NCI-H2107 (cell line): ENCODE measurements at places on chromosomes 16 and 17.

GRCh38 chr17:78741644-78742284 lies 40.3 kb downstream of the CYTH1 start:
- DNase-seq, result no peak

DNA sequence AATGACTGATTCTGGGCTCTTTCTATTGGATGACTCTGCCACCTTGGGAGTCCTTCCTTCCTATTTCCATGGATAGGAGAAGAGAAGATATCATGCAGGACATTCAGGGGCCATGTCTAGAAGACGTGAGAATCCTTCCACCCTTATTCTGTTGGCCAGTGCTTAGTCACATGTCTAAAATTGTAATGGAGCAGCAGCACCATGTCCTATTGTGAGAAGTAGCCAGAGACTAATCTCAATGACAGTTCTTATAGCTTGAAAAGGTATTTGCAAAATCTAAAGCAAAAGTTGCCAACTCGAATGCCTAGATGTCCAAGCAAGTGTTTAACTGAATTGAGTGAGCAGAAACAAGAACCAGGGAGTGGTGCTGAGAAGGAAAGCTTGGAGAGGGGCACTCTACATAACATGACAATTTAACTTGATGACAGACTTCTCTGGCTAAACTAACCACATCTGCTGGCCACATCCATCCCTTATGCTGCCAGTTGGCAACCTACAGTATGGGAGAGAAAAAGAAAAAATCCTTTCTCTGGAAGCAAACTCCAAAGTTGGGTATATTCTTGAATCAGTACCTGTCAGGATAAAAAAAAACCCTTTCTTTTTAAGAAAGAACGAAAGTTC lies 225.7 kb downstream of the CDH13 start:
- DNase-seq, result no peak

DNA sequence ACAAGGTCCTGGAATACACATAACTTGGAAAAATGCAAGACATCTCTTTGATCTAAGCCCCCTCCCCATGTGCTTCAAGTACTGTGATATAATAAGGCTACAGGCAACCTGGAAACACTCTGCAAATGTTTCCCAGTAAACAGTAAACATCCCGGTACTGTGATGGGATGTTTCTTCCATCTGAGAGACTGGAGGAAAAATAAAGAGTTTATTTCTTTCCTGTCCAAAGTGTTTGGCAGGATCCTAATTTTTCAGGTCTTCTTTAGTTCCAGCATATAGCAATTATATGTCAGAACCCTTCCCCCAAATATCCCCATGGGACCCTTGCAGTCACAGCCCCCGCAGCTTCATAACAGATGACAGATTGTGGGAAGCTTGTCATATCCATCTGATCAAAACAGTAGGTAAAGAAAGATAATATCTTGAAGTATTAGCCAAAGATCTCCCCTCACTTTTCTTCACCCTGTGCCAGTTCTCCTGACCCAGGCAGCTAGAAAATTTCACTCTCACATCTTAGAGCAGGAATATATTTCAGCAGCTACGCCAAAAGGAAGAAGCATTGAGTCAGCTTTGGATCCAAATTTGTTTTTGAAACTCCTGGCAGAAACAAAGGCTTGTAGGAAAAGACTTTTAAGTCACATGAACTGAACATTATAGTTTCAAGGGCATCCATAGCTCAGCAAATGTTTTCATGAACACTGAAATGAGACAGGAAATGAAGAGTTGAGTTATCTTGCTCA lies 141.3 kb downstream of the HS3ST3A1 start:
- no peak for DNase-seq

- no peak for DNase-seq
Measured at GRCh38 chr16:14193316-14193871, 122.3 kb downstream of the MRTFB start.

GRCh38 chr17:49554694-49555494 lies 20.8 kb upstream of the NXPH3 start:
- no peak for DNase-seq

- no peak for DNase-seq
Measured at GRCh38 chr17:48261297-48261880, 153.8 kb downstream of the SNX11 start.

GRCh38 chr16:86217001-86217890 lies 293.1 kb upstream of the FOXF1 start:
- DNase-seq, result no peak

- no peak for DNase-seq
Measured at GRCh38 chr16:22328081-22328725, 31.0 kb downstream of the POLR3E start.

GRCh38 chr17:40848583-40849235 lies 18.3 kb downstream of the KRT12 start:
- DNase-seq, result no peak

- DNase-seq, result no peak
Measured at GRCh38 chr17:1362964-1363363, 37.1 kb downstream of the YWHAE start.

DNA sequence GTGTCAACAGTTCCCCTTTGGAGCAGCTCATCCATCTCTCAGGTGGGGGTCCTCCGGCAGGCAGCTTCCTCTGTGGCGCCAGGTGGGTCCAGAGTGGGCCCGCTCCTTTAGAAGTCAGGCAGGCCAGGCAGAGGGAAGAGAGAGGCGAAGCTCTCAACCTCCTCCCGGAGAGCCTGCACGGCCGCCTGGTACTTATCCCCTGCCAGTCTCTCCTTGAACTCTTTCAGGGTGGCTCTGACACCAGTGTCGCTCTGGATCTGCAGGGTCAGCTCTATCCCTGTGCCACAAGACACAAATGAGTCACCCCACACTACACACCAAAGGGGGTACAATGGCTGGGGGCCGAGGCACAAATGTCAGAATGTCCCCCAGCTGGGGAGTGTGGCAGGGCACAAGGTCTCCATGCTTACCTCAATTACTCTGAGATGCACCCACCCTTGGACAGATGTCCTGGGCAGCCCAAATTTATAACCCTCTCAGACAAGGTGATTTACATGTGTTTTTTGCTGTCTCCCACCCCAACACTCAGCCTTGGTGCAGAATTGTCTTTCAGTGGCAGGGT lies 13.6 kb downstream of the SMCR8 start:
- DNase-seq, result no peak

- no peak for DNase-seq
Measured at GRCh38 chr17:27157898-27158297, 136.0 kb upstream of the WSB1 start.

- DNase-seq, result no peak
Measured at GRCh38 chr16:11139326-11140097, 116.5 kb downstream of the SOCS1 start.

DNA sequence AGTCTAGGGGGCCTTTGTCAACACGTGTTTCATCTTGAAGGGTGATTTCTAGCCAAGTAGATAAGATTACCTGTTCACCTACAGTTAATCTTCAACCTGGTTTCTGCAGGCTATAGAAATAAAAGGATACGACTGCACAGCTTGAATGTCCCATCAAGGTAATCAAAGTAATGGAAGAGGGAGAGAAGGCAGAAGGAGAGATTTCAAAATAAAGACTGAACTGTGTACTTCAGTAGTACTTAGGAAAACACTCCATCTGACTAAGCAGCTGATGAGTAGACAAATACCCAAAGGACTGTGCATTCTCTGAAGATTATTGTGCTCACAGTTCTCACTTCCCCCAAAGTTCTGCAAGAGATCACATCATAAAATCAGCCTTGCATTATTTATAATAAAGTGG lies 5.8 kb upstream of the RFFL start:
- DNase-seq, result no peak

GRCh38 chr16:87495578-87496446 lies 3.0 kb upstream of the ZCCHC14 start:
- DNase-seq, result no peak

DNA sequence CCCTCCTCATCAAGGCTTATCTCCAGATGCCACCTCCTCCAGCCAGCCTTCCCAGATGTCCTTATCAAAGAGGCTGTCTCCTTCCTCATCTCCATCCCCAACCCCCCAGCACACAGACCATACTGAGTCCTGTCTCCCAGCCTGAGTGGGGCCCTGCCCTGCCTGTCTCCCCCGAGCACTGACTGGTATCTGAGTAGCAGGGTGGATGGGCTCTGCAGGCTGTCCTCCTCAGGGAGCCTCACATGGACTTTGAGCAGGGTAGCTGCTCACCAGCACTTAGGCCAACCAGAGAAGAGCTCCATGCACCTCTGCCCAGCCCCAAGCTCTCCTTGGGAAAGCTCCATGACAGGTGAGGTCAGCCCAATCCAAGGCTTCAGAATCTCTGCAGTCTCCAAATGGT lies 20.0 kb upstream of the ITGA3 start:
- DNase-seq, result no peak

DNA sequence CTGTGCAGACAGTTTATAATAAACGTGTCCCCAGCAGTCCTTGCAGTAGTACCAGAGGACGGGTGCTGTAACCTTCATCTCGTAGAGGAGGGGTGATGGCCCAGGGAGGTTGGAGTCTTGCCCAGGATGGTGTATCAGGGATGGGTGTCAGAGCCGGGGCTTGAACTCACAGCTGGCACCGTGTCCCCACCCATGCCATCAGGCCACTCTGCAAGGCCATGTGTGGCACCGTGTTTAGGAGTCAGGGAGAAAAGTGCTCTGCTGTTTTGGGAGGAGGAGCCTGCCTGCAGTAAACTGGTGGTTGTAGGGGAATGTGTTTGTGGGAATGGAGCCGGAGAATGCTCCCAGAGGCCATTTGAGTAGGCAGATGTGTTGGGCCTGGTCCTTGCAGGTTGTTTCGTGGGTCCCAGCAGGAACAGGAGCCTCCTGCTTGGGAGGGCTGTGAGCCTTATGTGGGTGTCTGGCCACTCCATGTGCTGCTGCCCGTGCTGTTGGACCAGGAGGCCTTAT lies 1.7 kb downstream of the ADORA2B start:
- no peak for DNase-seq

- no peak for DNase-seq
Measured at GRCh38 chr17:72110942-72111318, 9.9 kb upstream of the SOX9 start.

DNA sequence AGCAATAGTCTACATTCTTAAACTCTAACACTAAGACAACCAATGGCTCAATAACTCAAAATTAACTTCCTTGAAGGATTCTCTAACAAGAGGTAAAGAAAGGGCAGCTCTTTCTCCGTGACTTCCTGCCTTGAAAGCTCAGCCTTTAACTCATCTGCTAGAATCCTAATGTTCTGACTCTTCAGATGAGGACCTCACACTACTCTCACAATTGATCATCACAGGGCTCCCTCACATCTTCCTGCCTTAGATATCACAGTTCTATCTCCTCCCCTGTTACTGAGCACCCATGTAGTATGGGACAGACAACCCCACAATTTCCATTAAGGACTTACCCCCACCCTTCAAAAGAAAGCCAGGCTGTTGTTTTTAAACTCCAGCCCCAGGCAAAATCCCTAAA lies 33.5 kb downstream of the SMURF2 start:
- DNase-seq, result no peak

DNA sequence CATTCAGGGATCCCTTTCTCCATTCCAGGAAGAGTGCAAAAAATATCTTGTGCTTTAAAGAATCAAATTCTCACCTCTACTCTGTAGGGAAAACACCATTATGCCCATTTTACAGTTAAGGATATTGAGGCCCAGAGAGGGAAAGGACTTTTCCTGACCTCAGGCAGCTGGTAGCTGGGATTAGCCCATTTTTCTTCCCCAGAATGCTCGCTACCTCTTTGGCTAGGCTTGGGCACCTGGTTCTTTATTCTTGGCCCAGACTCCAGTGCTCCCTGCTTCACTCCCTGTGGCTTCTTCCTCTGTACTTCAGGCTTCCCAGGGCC lies 45.7 kb downstream of the MEOX1 start:
- no peak for DNase-seq

DNA sequence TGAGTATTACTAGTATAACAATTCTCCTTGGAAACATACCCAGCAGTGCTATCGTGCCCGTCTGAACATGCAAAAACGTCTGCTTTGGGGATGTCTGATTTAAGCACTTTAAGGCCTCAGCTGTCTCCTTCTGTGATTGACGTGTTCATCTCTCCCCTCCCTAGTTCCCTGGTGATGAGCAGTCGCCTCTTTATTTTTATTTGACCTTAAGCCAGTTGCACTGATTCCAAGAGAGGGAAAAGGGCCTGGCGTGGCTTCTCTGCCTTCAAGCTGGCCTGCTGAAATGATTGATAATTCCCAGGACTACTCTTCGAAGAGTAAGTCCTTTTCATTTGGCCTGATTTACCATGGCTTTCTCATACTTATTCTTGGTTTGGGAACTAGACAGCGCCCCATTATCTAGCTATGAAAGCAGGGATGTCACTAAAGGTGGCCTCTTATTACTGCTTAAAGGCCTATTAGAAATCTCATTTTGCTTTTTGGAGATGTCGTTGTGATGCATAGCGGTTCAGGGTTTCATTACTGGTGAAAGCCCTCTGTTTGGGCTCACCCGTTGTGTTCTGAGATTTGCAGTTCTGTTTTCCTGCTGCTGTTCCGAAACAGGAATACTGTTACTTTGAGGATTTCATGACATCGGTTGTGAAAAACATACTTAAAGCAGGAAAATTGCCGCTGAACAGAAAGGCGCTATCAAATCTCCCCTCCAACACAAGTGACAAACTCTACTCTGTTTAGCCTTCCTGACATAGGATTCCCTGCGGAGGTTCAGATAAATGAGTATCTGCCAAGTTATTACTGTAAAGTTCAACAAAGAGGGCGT lies 65.5 kb downstream of the IQCK start:
- no peak for DNase-seq

GRCh38 chr16:3175157-3176093 lies 12.6 kb upstream of the OR1F1 start:
- DNase-seq, result no peak

DNA sequence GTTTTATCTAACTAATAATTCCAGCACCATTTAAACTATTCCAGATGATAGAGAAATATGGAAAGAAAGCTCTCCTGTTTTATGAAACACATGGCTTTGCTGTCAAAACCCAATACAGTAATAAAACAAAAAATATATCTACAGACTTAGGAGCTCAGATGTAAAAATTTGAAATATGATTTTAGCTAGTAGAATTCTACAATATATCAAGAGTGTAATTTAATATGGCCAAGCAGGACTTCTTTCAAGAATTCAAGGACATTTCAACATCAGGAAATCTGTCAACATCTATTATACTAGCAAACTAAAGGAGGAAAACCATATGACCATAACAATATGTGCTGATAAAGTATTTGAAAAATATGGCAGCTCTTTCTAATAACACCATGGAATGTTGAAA lies 57.5 kb downstream of the CCDC182 start:
- no peak for DNase-seq

DNA sequence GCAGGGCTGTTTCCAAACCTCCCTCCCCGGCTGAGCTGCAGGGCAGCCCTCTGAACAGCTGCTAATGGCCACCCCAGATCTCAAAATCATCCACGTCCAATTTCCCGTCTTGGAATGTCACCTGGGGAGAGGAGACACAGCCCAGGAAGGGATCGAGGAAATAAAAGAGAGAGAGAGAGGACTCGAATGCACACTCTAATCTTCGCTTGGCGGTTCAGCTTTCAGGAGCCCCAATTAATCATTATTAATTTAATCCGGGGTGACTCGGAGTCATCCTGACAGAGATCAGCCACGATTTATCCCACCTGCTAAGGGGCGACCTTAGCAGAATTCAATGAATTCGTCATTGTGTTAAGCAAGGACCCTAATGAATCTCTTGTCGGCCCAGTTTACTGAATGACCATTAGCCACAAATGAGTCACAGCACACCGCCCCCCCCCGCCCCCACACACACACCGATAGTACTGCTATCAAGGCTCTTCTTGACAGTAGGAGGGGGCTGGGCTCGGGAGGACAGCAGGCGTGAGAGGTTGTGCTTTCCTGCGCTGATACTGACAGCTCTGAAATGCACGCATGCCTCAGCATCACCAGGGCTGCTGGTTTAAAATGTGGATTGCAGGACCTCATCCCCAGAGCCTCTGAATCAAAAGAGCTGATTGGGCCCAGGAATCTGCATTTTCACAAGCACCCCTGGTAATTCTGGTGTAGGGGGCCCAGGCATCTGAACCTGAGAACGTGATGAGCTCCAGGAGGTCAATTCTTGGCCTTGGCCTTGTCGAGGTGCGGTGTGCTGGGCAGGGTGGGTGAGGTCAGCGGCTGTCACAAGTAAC lies 190.0 kb upstream of the CIBAR2 start:
- no peak for DNase-seq
